ENCODE measurements at places on chromosomes 7 and 10.
A peak's percentile ranks its signal among the peaks of the same experiment; 100 is the strongest.

DNA sequence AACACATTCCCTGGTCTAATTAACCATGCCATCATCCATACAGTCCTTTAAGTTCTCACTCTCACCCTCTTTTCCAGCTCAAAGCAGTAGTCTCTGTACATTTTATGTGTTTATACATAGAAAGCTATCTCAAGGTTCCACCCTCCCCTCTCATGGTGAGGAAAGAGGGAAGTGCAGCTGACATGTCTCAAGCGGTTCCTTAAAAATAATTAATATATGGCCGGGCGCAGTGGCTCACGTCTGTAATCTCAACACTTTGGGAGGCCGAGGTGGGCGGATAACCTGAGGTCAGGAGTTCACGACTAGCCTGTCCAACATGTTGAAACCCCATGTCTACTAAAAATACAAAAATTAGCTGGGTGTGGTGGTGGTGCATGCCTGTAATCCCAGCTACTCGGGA, 36.7 kb downstream of the ZC3HAV1 start:
- DNase-seq = no peak

- DNase-seq = no peak
Observed at GRCh38 chr7:51300762-51301674, 15.6 kb downstream of the COBL start.

- DNase-seq = peak; percentile 19
Observed at GRCh38 chr7:101816595-101817470, 593 bp upstream of the CUX1 start.

GRCh38 chr7:32490127-32490796, at the start of gene LSM5:
Gene LSM5 (minus strand): TSS chr7:32490380. CDS start chr7:32490365, 15 bp downstream.
- peak; percentile 93 for DNase-seq

DNA sequence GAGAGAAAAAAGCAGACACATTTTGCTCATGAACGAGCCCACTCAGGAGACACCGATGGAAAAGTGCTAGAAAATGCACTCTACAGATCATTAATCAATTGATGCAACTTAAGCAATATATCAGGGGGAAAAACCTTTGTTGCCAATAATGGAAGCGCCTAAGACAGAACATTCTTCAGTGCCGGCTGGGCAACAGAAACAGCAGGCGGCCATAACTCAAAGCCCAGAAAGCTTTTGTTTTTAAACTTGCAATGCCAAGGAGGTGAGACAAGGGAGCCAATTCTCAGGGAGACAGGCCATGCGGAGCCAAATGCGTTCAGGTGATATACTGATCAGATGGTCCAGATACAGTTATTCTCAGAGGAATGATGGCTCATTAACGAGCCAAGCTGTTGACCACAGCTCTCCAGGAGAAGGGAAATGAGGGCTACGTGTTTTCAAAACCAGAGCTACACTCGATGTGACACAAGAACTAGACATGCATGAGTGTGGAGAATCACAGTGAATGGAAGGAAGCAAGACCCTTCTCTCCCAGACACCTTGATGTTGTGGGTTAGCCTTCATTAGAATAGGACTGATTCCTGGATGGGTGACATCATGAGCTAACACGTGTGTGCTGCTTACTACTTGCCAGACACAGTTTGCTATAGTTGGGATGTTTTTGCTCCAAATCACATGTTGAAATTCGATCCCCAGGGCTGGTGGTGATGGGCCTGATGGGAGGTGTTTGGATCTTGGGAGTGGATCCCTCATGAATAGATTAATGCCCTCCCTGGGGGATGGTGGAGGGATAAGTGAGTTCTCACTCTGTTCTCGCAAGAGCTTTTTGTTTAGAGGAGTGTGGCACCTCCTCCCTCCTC, 79.1 kb upstream of the KCNMA1 start:
- no peak for DNase-seq

- DNase-seq = no peak
Observed at GRCh38 chr10:124000792-124001201, 92.6 kb downstream of the CHST15 start.
